ENCODE measurements at places on chromosomes 1 and 21.

DNA sequence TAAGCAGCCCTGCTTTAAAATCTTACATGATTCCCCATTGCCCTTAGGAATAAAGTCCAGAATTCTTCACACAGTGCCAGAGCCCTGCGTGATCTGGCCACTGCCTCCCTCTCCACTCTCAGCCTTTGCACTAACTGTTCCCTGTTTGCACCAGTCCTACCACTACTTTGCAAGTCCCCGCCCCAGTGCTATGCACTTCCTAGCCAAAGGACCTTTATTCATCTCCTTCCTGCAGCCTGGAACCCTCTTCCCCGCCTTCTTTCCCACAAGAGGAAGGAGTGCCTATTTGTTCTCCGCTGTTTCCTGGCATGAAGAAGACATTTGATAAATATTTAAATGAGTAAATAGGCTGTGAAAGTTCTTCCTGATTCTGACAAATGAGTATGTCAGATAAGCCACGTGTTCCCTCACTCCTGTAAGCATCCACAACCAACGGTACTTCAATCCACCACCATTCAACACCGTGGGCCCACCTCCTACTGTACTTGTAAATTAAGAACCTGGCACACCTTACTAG lies 23.9 kb downstream of the CAPN8 start:
- DNase-seq = no peak

DNA sequence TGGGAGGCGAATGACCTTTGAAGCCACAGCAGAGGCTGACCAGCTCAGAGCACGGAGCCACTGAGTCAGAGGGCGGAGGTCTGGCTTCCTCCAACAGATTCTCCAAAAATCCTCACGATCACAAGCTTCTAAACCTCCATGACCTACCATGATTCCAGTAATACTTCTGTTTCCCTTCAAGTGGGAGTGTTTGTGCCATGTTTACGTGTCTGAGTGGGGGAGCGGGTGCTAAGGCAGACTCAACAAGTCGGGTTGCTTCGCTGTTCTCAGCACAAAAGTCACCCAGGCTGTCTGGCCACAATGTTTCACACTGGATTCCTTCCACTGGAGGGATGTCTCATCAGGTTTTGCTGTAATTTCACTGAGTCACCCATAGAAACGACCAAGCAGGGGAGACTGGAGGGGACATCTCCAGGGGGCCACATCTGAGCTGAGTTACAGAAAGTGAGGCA lies 86.2 kb downstream of the SLC66A1 start:
- DNase-seq = no peak

DNA sequence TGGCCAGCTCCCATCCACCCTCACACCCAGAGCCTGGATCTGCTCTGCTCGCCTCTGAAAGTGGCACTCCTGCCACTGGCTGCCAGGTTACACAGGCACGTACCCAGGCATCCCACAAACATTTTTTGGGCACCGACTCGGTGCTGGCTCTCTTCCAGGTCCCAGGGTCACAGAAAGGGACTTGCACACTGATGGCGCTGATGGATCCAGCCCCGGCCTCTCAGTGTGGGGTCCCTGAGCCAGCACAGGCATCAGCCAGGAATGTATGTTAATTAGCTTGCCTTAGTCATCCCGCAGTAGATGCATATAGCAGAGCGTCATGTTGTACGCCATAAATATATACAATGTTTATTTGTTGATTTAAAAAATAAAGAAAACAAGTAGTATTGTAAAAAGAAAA lies 537.2 kb downstream of the NPHP4 start:
- no peak for DNase-seq

DNA sequence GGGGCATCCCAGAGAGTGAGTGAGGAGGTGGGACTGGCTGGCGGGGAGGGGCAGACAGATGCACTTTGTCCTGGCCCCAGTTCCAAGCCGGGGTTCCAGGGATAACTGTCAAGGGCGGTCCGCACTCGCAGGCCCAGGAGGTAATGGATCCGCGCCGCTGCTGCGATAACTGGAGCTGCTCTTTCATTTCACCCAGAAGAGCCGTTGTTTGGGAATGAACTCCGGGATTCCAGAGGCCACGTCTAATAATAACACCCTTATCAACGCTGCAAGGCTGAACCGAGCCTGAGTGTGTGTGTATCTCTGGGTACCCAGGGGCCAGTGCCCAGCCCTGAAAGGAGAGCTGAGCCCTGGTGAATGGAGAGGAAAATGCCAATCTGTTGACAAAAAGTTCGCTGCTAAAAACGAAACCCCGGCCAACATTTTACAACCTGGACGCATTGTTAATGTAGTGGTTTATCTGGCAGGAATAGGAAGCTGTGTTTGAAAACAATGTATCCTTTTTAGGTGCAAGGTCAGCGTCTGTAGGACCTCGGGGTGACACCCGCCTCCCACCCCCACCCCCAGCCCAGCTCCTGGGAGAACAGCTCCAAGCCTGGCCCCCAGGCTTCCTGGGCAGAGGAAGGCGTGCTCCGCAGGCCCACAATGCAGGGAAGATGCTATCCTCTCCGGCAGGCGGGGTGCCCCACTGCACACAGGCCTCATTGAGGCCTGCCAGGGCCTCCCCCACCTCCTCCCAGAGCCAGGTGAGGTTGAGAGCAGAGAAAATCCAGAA lies 119.7 kb downstream of the PROX1 start:
- DNase-seq = no peak

DNA sequence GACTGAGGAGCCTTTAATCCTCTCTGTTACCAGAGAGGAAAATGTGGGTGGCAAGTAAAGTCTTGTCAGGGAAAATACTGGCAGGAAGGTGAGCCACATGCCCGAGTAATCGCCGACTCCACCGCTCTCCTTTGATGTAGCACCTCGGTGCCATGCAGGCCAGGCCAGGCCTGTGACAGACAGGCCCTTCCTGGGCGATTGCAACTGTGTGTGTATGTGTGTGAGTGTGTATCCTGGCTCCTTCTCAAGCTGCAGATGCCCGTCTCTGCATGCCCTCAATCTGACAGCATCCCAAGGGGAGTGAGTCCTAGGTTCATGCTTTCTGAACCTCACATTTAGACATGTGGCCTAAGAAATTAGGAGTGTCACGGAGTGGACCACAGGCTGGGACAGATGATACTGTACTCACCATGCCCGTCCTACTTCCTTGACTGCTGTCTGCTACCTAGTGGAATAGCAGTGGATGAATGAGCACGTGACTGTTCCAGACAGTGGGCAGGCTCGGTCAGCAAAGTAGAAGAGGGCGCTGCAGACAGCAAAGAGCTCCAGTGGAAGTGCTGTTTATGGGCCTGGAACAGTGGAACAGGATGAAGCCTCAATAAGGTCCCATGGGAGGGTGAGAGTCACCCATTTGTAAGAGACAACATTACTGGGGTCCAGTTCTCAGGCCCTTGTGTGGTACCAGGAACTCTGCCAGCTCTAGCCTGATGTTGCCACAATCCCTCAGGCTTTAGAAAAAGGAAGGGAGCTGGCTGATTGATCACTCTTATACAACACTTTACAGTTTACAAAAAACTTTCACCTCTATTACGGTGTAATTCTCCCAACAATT lies 25.3 kb downstream of the SERTAD4 start:
- no peak for DNase-seq

DNA sequence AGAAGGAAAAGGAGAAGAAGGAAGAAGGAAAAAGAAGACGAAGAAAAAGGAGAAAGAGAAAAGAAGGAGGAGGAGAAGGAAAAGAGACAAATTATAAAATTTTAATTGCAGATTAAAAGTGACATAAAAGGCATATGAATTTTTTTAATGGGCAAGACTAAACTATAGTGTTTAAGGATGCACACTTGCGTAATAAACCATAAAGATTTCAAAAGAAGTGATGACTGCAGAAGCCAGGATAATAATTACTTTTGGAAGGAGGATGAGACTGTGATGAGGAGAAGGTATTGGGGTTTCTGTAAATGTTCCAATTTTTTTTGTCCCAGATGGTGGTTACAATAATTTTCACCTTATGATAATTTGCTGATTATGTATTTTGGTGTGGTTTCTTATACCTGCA lies 243.1 kb upstream of the PKN2 start:
- no peak for DNase-seq

GRCh38 chr1:236129306-236129705 lies 13.0 kb upstream of the GPR137B start:
- no peak for DNase-seq

Data from activated CD4-positive, alpha-beta T cell treated with anti-CD3 and anti-CD28 coated beads, Interleukin-2, amount 50 U/mL, for 4 hours (primary cell).